ENCODE measurements at places on chromosomes 1 and 21.

DNA sequence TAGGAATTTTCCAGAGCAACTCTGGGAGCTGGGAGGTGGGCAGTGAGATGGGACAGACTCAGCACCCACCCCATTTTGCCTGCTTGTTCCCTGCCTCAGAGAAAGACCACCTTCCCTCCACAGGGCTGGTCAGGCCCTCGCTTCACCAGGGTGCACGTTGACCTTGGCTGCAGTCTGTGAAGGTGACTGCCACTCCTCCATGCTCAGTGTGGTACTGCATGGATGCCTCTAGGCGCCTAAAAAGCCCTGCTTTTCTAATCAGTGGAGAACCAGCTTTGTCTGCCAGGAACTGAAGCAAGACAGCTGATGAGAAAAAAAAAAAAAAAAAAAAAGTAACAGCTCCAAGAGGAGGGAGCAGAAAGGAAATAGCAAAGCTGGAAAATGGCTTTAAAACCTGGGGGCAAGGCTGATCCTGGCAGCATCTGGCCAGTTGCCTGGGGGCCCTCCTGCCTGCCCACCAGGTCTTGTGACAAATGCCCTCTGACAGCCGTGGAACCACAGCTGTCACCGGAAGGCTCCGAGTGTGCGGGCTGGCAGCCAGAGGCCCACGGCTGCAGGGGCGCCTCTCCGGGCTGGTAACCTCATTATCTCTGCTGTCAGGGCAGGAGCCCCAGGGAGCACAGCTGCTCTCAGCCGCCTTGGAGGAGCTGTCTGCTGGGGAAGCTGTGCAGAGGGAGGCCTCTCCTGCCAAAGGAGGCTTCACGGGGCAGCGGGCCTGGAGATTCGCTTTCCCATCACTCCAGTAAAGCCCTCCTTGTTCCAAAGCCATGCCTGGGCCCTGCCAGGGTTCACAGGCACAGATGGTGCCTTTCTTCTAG is 13.7 kb downstream of the KIAA1614 start:
- no peak for DNase-seq

- no peak for DNase-seq
Measured at GRCh38 chr1:234871039-234871709, 257.5 kb downstream of the TOMM20 start.

DNA sequence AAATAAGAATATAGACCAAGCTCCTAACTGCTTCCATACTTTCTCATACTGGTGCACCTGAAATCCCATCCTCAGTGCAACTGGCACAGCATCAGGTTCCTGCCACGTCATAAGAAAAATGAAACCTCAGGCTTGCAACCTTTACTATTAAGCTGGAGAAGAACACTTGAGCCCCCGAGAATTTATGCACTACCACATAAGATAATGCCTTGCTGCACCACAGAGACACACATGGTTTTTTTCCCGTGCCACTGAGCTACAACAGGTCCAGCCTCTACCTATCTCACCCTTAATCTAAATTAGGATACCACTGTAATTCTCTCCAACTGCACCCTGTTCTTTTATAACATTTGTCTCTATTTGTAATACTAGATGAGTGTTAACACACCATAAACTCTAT is 174.5 kb downstream of the DENND1B start:
- DNase-seq: no peak

DNA sequence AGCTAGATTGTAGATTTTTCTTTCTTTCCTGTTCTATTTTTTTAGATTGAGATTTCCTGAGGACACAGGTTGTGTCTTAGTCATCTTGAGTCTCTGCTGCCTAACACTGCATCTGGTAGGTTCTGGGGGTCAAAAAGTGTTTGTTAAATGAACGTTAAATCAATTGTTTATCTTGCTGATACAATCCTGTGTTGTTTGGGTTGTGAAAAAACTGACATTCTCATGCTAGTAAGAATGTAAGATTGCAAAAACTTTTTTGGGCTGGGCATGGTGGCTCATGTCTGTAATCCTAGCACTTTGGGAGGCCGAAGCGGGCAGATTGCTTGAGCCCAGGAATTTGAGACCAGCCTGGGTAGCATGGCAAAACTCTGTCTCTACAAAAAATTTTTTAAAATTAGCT is 3.4 kb downstream of the CTSK start:
- no peak for DNase-seq

DNA sequence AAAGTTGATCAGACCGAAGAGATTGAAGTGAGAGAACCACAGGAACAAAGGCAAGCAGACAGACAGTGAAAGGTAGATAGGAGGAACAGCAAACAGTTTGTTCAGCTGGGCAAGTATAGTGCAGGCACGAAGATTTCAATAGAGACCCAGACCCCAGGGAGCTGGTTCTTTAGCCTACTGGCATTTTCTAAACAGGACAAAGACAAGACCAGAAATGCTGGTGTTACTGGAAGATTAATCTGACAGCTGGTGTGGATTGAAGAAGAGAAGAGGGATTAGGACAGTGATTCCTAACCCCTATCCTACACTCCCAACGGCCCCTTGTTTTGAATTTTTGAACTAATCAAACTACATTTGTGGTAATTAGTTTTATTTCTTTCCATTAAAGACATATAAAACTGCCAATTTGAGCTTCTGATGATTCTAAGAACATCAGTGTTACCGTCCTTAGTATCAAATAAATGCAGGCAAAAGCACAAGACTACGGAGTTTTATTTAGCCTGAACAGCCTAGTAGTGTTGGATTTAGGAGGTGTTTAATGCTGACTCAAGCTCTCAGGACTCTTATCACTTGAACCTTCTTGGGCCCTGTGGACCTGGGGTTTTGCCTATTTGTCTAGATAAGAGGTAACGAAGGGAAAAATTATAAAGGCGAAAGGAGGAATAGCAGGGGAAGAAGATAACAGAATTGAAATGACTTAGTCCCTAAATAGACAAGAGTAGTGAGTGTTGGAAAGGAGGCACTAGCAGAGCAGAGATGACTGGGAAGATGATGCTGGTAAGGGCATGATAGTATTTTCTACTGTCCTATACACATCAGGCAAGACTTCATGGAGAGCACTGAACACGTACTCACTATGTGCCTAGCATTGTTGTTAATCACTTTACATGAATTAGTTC is 2.0 kb downstream of the NPL start:
- no peak for DNase-seq

GRCh38 chr21:42468491-42469131 is 27.4 kb downstream of the RSPH1 start:
- no peak for DNase-seq

- DNase-seq: no peak
Measured at GRCh38 chr1:224488806-224489499, 54.4 kb upstream of the WDR26 start.

DNA sequence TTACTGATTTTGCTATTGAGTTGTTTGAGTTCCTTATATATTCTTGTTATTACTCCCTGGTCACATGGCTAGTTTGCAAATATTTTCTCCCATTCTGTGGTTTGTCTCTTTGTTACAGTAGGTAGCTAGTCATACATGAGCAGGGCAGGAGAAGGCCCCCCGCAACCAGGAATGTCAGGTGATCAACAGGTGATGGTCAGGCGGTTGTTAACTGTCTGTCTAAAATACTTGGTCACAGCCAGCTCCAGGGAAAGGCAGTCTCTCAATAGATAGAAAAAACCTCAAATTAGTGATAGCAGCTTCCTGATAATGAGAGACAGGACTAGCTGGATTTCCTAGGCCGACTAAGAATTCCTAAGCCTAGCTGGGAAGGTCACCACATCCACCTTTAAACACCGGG is 217.9 kb downstream of the RHOU start:
- DNase-seq: no peak

DNA sequence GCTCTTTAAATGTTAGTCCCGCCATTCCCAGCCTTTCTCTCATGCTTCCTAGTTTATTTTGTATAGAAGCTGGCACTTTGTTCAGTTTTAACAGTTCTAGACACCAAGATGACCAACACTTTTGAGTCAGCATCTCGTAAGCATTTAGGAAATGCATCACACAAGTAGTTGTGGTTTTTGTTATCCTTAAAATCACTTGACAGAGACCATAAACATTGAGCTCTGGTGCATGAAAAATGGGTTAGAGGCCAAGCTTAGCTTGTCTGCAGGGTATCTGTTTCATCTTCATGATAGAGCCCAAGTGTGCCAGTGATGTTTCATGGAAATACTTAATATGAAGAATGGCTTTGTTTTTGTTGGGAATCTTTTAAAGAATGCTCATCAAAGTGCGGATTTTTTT is 159.7 kb downstream of the DISP1 start:
- no peak for DNase-seq

DNA sequence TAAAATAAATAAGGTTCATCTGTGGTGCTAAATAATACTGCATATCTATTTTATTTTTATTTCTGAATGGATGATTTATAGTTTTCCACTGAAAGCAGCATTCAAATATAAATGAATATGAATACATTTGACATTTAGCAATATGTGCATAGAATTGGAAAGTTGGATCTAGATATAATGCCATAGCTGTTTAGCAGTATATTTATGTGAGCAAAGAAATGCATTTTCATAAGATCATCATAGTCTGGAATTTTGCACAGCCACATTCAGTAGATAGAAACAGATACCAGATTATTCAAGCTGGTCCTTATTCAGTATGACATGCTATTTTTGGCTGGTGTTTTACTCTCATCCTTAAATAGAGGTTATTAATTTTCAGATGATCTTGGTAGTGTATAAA is 46.0 kb downstream of the SNX7 start:
- no peak for DNase-seq

GRCh38 chr1:18157352-18157751 is 49.8 kb downstream of the IGSF21 start:
- DNase-seq: no peak

- no peak for DNase-seq
Measured at GRCh38 chr1:35852241-35852640, 30.8 kb upstream of the AGO1 start.

DNA sequence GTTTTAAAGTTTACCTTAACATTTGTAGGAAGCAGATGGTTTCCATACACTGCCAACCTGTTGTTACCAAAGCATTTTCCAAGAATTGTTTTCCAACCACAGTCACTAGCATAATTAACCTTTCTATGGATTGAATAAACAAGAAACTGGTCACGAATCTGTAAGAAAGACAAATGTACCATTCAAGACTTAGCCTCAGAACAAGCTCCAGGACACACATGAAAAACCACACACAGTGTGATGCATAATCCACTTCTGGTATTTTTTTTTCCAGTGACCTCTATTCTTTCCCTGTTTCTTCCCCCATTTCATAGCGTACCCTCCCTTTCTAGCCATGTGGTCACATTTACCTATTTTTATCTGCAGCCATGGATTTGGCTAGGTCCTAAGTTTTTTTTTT is 29.6 kb upstream of the C1orf87 start:
- DNase-seq: no peak

- DNase-seq: no peak
Measured at GRCh38 chr1:43688594-43689000, 18.7 kb upstream of the ST3GAL3 start.

DNA sequence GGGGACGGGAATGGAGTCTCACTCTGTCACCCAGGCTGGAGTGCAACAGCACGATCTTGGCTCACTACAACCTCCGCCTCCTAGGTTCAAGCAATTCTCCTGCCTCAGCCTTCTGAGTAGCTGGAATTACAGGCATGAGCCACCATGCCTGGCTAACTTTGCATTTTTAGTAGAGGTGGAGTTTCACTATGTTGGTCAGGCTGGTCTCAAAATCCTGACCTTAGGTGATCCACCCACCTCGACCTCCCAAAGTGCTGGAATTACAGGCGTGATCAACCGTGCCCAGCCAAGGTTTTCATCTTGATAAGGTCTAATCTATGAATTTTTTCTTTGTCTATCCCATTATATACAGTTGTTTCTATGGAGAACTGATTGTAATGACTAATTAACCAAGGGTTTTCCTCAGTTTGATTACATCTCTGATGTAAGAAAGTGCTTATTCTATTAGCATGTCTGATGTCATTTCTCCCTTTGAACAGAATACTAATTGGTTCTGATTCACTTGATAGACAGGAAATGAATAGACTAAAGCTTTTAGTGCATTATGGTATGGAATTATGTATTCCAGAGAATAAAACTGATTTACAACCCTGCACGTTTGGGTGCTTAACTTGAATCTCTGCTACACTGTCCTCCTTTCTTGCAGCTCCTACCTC is 11.9 kb downstream of the PACC1 start:
- no peak for DNase-seq

DNA sequence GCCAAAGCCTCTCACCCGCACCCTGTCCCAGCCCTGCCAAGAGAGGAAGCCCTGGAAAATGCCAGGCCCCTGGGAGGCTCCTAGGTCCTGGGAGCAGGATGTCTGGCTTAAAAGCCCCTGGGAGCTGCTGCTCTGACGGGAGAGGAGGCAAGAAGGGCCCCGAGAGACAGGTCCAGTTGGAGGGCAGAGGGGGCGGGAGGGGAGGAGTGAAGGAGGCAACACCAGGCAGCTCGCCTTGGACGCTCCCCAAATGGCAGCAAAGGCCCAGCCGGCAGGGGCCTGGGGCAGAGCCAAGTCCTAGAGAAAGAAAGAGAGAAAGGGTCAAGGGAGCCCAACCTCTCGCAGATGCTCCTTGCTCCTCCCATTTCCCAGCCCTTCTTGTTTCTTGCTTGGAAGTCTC is 6.8 kb downstream of the ETV3L start:
- no peak for DNase-seq

DNA sequence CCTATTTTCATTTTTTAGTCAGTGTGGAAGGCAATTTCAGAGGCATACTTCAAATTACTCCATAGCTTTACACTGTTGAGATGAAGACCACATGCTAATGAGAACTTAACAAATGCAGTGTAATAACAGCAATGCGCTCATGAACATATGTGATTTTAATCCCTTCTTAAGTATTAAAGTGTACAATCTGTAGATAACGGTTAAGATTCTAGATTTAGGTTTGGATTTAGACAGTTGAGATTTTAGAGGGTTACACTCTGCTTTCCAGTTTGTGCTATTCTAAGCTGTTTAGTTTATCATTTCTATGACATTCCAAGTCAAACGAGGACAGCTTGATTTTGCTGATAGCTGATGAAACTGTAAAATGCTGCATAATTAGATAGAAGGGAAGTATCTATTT is 257.8 kb upstream of the CHRM3 start:
- DNase-seq: no peak

GRCh38 chr1:59695252-59695651 is 119.5 kb upstream of the HOOK1 start:
- DNase-seq: no peak

GRCh38 chr1:209853676-209854075 is 25.9 kb downstream of the UTP25 start:
- no peak for DNase-seq

DNA sequence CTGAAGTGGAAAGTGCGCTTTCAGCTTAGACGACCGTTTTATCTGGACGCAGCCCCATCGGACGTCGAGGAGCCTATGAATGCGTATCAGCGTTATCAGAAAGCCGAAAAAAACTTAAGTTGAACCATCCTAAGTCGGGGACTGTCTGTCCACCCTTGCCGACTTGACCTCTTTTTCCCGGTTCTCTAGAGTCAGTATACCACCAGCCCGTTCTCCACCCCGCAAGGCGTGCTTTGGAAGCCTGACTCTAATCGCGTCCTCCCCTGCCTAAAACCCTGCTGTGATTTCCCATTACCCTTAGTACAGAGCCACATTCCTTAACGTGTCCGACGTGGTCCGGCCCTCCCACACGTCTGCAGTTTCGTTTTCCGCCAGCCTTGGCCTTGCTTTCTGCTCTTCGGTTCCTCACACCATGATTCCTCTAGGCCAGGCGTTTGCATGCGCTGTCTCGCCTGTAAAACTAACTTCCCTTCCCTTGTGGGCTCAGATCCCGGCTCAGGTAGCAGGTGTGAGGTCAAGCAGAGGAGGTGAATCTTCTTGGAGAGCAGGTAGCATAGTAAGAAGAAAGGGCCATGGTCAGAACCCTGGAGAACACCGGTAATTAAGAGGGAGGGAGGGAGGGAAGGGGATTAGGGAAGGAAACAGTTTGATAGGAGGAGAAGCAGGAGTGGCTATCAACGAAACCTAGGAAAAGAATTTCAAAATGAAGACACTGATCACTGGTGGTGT is 865 bp downstream of the ADPRS start:
- DNase-seq: no peak

Data from activated naive CD4-positive, alpha-beta T cell (primary cell).